ENCODE measurements at places on chromosomes 3 and 15. TPM values are rescaled to one million over a fixed set of nuclear protein-coding genes. Genes with fewer than 3 reads are reported as not detected.

DNA sequence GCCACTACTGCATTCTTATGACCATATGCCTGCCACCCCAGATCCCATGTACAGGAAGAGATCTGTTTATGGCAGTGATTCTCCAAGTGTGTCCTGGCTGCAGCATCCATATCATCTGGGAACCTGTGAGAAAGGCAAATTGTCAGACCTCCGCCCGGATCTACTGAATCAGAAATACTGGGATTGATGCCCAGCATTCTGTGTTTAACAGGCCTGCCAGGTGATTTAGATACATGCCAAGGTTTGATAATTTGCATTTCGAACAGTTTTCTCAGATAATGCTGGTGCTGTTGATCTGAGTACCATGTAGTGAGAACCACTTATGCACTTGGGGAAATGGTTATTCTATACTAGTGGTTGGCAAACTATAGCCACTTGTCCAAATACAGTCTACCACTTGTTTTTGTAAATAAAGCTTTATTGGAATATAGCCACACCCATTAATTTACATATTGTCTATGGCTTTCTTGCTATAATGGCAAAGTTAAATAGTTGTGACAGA is 165.4 kb downstream of the SSR3 start:
- H3K36me3 ChIP-seq = no peaks in the 10 kb centered on the region
- H3K27ac ChIP-seq = peak overlapping the region; percentile 74

GRCh38 chr15:40238532-40239403 is at the start of gene PAK6:
PAK6 (plus strand) TSS chr15:40239063; CDS start chr15:40264786, 25,723 bp downstream.
- peak within 1 kb of the TSS; percentile 24 for H3K4me3 ChIP-seq
- H3K4me1 ChIP-seq = peaks cover 12% of the 10 kb centered on the region
- no peak within 1 kb of the TSS for H3K27ac ChIP-seq
- H3K36me3 ChIP-seq = no peaks in the 10 kb centered on the region
- DNase-seq = peak; percentile 52
- H3K27me3 ChIP-seq = peaks cover 24% of the 10 kb centered on the region

DNA sequence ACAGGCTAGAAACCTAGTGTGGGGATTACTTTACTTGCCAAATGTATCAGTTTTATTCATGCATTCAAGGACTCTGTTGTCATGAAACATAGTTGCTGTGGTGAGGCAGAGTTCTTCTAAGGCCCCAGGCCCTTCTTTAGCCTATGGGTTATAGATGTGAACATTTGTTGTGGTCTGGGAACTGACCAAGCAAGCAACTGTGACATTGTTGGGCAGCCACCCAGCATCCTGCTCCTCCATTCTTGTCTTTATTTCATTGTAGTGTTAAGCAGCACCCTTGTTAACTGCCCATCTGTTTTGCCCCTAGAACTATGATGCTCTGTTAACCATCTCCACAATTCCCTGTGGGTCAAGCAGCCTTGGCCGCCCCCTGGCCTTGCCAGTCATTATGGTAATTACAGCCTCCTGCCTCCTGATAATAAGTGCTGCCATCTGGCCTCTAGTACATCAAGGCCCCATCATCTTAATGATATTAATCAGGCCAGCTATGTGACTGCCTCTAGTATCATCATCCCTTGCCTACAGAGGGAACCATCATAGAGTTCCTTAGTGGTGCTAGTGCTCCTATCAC is 12.2 kb upstream of the IFT57 start:
- no peak for DNase-seq
- no peak overlapping the region for H3K27ac ChIP-seq
- no peaks in the 10 kb centered on the region for H3K27me3 ChIP-seq

Gene C3orf20
- total RNA-seq = 0.09 TPM

DNA sequence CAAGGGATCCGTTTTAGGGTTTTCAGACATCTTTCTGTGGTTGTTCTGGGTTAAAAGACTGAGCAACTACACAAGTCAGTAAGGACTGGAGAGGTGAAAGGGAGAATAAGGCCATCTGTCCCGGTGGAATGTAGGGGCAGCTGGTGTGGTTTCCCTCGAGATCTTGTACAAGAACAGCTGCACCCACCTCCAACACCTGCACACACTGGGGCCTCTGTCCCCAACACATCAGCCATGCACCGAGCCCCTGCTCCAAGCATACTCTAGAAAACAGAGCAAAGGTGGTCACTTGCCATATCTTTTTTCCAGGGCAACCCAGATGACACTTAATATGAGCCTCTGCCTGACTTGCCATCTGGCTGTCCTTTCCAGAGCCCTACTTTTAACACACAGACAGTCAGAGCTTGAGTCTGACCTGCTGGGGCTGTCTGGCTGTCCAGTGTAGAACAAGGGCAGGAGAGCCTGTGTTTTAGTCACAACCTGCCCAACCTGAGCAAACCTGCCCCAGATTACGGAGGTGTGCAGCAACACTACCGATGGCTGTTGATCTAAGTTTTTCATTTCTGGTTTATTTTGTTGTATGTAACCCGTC is 12.2 kb downstream of the MAN2A2 start:
- H3K36me3 ChIP-seq = peaks cover 95% of the 10 kb centered on the region
- no peaks in the 10 kb centered on the region for H3K27me3 ChIP-seq
- H3K4me1 ChIP-seq = peaks cover 14% of the 10 kb centered on the region
- no peak overlapping the region for H3K4me3 ChIP-seq
- no peak for DNase-seq

DNA sequence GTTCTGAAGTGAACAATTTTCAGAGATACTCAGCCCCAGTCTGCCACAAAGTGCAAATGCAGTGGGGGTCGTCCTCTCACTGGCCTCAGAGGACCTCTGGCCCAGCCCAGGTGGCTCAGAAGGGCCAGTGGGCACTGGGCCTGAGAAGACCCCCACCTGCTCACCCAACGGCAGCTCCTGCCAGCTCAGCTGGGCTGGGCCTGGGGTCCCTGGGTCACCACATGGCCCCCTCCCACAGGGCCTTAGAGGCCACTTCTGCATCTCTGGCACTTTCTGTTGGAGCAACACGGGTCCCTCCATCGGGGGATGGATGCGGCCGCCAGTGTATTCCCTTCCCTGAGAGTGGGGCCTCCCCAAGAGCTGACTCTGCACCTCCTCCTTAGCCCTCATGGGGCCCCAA is 262.7 kb upstream of the KCNH8 start:
- no peaks in the 10 kb centered on the region for H3K4me1 ChIP-seq
- no peaks in the 10 kb centered on the region for H3K36me3 ChIP-seq

Gene ADIPOQ
- not detected for total RNA-seq

Gene FANCD2OS
- not detected for total RNA-seq

GRCh38 chr15:41884458-41884857 is 9.4 kb downstream of the SPTBN5 start:
- no peak overlapping the region for H3K27ac ChIP-seq
- DNase-seq = no peak
- peaks cover 22% of the 10 kb centered on the region for H3K4me1 ChIP-seq
- H3K27me3 ChIP-seq = peaks cover 15% of the 10 kb centered on the region

- H3K4me1 ChIP-seq = no peaks in the 10 kb centered on the region
- no peak for DNase-seq
- no peaks in the 10 kb centered on the region for H3K27me3 ChIP-seq
- no peak overlapping the region for H3K4me3 ChIP-seq
- no peak overlapping the region for H3K27ac ChIP-seq
- no peaks in the 10 kb centered on the region for H3K36me3 ChIP-seq
Observed at GRCh38 chr3:138987181-138987580, 18.9 kb downstream of the PRR23A start.

Gene TMEM39A
- total RNA-seq = 44.4 TPM

GRCh38 chr3:21502656-21503055 is 248.4 kb downstream of the ZNF385D start:
- H3K27ac ChIP-seq = no peak overlapping the region
- no peaks in the 10 kb centered on the region for H3K4me1 ChIP-seq
- no peak overlapping the region for H3K4me3 ChIP-seq
- no peaks in the 10 kb centered on the region for H3K36me3 ChIP-seq
- no peaks in the 10 kb centered on the region for H3K27me3 ChIP-seq

DNA sequence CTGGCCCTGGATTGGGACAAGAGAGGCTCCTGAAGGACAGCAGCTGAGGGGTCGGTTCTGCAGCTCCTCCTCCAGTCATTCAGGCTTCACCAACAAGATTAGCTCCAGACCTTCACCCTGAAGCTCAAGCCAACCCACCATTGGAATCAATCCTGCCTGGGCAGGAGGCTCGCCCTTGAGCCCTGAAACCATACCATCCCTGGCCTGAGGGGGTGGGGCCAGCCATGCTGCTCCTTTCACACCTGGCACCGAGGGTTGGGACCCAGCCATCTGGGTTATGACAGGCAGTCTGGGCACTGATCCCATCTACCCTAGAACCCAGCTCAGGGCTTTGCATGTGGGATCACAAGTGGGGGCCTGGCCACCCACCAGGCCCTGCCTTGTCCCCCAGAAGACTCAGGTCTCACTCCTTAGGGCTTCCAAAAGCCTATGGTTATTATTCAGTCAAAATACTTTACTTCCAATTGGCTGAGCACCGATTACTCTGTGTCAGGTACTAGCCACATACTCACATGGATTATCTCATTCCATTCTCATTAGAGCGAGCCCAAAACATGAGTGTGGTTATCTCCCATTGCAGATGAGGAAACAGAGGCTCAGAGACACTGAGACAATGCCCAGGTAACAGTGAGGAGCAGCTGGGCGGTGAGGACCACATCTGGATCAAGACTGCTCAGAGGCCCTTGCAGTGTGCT is 3.1 kb downstream of the ABHD14B start:
- no peak overlapping the region for H3K4me3 ChIP-seq
- peaks cover 53% of the 10 kb centered on the region for H3K4me1 ChIP-seq
- H3K27ac ChIP-seq = no peak overlapping the region
- peaks cover 11% of the 10 kb centered on the region for H3K36me3 ChIP-seq

GRCh38 chr15:67335534-67336222 is 81.1 kb downstream of the IQCH start:
- DNase-seq = no peak
- H3K4me3 ChIP-seq = no peak overlapping the region
- no peak overlapping the region for H3K27ac ChIP-seq

Gene SYNM
- 43.8 TPM for total RNA-seq

- H3K4me3 ChIP-seq = no peak overlapping the region
- H3K27ac ChIP-seq = peak overlapping the region; percentile 84
- H3K27me3 ChIP-seq = no peaks in the 10 kb centered on the region
- H3K36me3 ChIP-seq = no peaks in the 10 kb centered on the region
- peak; percentile 77 for DNase-seq
- H3K4me1 ChIP-seq = peaks cover 66% of the 10 kb centered on the region
Observed at GRCh38 chr15:101115393-101115785, 136.5 kb downstream of the CHSY1 start.

DNA sequence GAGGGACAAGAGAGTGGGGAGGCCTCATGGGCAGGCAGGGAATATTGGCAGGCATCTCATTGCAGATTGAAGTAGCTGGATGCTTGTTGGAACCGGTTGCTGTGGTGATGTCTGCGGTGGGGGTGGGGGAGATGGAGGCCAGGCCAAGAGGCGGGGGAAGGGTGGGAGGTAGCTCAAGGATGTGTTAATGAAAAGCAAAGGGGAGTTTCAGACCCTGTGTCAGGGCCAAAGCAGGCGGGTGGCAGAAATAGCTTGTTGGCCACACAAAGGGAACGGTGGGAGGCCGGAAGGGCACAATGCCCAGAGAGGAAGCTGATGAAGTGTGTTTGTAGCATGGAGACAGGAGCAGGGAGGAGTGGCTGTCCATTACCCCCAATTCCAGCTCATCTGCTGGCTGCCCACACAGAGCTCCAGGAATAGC is 28.0 kb downstream of the CCDC33 start:
- no peak overlapping the region for H3K4me3 ChIP-seq
- H3K36me3 ChIP-seq = no peaks in the 10 kb centered on the region
- H3K4me1 ChIP-seq = peaks cover 11% of the 10 kb centered on the region
- no peaks in the 10 kb centered on the region for H3K27me3 ChIP-seq

DNA sequence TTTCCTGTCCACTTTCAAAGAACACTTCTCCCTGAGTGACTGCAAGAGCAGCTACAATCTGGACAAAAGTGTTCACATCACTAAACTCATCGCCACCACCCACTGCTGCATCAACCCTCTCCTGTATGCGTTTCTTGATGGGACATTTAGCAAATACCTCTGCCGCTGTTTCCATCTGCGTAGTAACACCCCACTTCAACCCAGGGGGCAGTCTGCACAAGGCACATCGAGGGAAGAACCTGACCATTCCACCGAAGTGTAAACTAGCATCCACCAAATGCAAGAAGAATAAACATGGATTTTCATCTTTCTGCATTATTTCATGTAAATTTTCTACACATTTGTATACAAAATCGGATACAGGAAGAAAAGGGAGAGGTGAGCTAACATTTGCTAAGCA is 1.8 kb downstream of the CCRL2 start:
- no peaks in the 10 kb centered on the region for H3K36me3 ChIP-seq
- no peak overlapping the region for H3K4me3 ChIP-seq
- H3K27ac ChIP-seq = no peak overlapping the region
- DNase-seq = no peak

Gene ZDHHC23
- 0.93 TPM for total RNA-seq

DNA sequence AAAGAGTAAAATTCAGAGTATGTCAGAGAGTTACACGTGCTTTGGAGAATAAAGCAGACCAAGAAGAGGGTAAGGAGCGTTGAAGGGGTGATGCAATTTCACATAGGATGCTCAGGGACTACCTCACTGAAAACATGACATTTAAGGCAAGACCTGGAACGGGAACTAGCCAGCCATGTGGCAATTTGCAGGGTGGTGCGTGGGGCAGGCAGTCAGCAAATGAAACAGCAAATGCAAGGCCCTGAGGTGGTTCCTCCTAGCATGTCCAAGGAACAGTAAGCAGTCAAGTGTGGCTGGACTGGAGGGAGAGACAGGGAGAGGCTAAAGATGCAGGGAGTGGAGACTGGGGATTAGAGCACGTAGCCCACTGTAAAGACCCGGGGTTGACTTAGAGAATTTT is 146.1 kb upstream of the LPP start:
- no peak for DNase-seq
- no peak overlapping the region for H3K27ac ChIP-seq
- no peaks in the 10 kb centered on the region for H3K36me3 ChIP-seq
- no peaks in the 10 kb centered on the region for H3K27me3 ChIP-seq

Gene MGLL
- total RNA-seq = 18.1 TPM

Gene GOLGA6A
- total RNA-seq = 0.13 TPM

Gene MORC1
- total RNA-seq = not detected

- H3K27me3 ChIP-seq = no peaks in the 10 kb centered on the region
- H3K4me1 ChIP-seq = no peaks in the 10 kb centered on the region
- H3K36me3 ChIP-seq = peaks cover 31% of the 10 kb centered on the region
- H3K27ac ChIP-seq = no peak overlapping the region
Observed at GRCh38 chr3:189975391-189975990, 145.2 kb downstream of the P3H2 start.

DNA sequence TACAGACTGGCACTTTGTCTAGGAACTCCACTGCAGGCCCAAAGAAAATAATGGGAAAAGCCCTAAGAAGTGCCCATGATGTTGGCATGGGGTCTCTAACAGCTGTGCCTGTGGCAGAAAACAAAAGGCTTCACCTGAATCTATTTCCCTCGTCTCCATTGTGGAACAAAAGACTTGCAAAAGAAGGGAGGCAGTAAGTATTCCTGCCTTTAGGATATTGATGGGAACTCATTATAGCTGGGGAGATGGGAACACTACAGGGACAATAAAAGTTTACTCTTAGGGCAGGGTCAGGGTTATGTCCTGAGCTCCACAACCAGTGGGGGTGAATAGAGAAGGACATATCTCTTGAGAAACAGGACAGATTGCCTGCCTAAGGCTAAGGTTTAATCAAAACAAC is 930.6 kb upstream of the EPHA6 start:
- H3K27me3 ChIP-seq = no peaks in the 10 kb centered on the region
- H3K4me3 ChIP-seq = no peak overlapping the region
- H3K36me3 ChIP-seq = no peaks in the 10 kb centered on the region
- no peak for DNase-seq

Data from muscle of leg (tissue), 16 donors.